ENCODE measurements at places on chromosomes 3 and 15. TPM values are rescaled to one million over a fixed set of nuclear protein-coding genes. Genes with fewer than 3 reads are reported as not detected.

GRCh38 chr15:68427963-68428362 is 4.0 kb downstream of the ITGA11 start:
- no peak overlapping the region for H3K27ac ChIP-seq
- no peaks in the 10 kb centered on the region for H3K36me3 ChIP-seq
- H3K27me3 ChIP-seq: peaks cover 39% of the 10 kb centered on the region
- no peak for DNase-seq
- H3K4me3 ChIP-seq: no peak overlapping the region

GRCh38 chr15:71329497-71330260 is 214.4 kb downstream of the THSD4 start:
- H3K36me3 ChIP-seq: no peaks in the 10 kb centered on the region
- DNase-seq: no peak
- H3K4me3 ChIP-seq: no peak overlapping the region
- no peak overlapping the region for H3K27ac ChIP-seq
- H3K27me3 ChIP-seq: peaks cover 2% of the 10 kb centered on the region

DNA sequence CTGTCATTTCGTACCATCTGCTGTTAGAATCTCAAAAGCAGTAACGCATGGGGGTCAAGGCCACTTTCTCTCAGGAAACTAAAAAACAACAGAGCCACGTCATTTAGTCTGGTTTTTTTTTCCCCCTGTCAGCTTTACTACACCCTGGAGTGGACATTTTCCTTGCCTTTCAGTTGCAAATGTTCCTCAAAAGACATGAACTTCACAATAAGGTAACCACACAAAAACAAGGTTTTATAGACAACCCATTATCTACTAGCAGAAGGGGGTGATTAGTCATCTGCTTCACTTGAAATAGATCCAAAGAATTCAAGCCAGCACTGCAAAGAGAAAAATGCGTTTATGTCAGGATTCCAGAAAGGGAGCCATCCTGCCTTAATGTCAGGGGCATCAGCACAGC is 171.8 kb upstream of the CDIN1 start:
- DNase-seq: no peak
- H3K4me1 ChIP-seq: no peaks in the 10 kb centered on the region
- no peaks in the 10 kb centered on the region for H3K27me3 ChIP-seq
- H3K36me3 ChIP-seq: no peaks in the 10 kb centered on the region

DNA sequence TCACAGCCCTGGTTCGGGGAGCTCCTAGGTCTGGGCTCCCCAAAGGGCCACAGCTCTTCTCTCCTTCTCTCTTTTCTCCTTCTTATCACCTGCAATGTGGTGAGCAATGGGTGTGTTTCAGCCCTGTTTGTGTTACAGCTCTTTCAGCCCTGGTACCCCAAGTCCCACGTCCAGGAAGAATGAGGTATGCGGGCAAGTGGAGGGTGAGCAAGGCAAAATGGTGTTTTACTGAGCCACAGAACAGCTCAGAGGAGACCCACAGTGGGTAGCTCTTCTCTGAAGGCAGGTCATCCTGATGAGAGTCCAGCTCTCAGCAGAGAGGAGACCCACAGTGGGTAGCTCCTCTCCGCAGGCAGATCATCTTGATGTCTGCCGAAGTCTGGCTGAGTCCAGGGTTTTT is 86.8 kb downstream of the BFSP2 start:
- no peak overlapping the region for H3K4me3 ChIP-seq
- no peak overlapping the region for H3K27ac ChIP-seq
- DNase-seq: no peak
- peaks cover 2% of the 10 kb centered on the region for H3K36me3 ChIP-seq

DNA sequence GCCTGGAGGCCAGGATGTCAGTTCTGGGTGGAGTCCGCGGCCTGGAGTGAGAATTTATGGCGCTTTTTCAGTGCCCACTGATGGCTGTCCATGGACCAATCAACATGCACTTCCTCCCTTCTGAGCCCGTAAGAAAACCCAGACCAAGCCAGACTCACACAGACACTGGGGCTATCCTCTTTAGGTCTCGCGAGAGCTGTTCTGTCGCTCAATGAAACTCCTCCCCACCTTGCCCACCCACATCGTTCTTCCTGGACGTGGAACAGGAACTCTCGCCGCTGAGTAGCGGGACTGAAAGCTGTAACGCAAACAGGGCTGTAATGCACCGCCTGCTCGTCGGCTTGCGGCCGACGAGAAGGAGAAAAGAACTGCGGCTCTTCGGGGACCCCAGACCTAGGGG is 833.0 kb upstream of the CADM2 start:
- DNase-seq: no peak
- no peaks in the 10 kb centered on the region for H3K4me1 ChIP-seq
- no peak overlapping the region for H3K27ac ChIP-seq
- no peaks in the 10 kb centered on the region for H3K36me3 ChIP-seq
- no peaks in the 10 kb centered on the region for H3K27me3 ChIP-seq
- H3K4me3 ChIP-seq: no peak overlapping the region

- DNase-seq: no peak
- H3K4me3 ChIP-seq: no peak overlapping the region
- no peaks in the 10 kb centered on the region for H3K4me1 ChIP-seq
- H3K27me3 ChIP-seq: peaks cover 8% of the 10 kb centered on the region
Observed at GRCh38 chr15:56587686-56588085, 122.7 kb upstream of the MNS1 start.

DNA sequence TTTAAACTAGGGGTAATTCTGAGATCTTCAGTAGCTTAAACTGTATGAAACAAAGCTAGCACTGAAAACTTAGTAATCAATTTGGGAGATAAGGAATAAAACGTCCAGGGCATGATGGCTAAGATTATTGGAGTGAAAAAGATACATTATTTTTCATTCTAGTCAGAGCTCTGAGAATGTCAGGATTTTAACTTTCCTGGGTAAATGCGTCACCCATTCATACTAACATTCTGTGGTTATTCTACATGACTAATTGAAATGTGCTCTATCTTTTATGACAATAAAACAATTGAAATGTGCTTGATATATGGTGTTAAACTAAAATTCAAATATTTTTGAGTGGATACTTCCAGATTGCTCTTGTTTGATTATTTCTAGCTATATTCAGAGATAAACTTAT is 626.0 kb downstream of the EDEM1 start:
- H3K27ac ChIP-seq: no peak overlapping the region
- no peak for DNase-seq
- no peak overlapping the region for H3K4me3 ChIP-seq
- no peaks in the 10 kb centered on the region for H3K4me1 ChIP-seq
- H3K27me3 ChIP-seq: no peaks in the 10 kb centered on the region
- no peaks in the 10 kb centered on the region for H3K36me3 ChIP-seq

DNA sequence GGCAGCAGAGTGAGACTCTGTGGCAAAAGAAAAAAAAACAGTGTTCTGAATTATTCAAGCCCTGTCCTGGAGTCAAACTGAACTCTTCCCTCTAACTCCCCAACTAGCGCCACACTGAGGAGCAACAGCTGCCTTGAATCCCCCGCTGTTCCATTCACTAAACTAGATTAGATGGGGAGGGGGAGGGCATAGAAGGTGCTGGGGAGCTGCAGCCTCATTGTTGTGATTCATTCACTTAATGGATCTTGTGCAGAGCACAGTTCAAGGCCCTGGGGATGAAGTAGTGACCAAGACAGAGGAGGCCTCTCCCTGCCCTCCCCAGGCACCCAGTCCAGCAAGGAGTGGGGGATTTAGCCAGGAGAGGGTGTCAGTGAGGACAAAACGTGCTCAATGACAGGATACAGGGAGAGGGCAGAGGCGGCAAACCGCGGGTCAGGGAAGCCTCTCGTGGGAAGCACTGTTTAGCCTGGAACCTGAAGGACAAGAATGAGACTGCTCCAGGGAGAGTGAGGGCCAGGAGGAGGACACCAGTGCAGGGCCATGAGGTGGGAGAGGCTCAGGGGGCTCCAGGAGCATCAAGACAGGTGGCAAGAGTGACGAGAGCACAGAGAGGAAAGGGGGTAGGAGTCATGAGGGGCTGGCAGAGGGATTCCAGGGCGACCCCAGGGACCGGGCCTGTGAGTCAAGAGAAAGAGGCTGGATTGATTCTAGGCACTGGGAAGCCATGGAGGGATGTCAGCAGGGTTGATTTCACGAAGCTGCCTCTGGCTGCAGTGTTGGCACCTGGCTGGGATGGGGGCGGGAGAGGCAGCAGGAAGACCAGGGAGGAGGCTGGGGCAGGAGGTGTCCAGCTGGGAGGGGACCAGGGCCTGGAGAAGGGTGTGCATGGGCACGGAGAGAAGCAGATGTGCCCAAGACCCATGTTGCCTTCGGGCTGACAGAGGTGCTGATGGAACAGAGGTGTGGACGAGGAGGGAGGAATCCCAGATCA is 31.4 kb downstream of the ALS2CL start:
- H3K36me3 ChIP-seq: no peaks in the 10 kb centered on the region
- no peaks in the 10 kb centered on the region for H3K27me3 ChIP-seq
- H3K4me1 ChIP-seq: no peaks in the 10 kb centered on the region
- DNase-seq: no peak
- peak overlapping the region; percentile 7 for H3K27ac ChIP-seq
- no peak overlapping the region for H3K4me3 ChIP-seq

DNA sequence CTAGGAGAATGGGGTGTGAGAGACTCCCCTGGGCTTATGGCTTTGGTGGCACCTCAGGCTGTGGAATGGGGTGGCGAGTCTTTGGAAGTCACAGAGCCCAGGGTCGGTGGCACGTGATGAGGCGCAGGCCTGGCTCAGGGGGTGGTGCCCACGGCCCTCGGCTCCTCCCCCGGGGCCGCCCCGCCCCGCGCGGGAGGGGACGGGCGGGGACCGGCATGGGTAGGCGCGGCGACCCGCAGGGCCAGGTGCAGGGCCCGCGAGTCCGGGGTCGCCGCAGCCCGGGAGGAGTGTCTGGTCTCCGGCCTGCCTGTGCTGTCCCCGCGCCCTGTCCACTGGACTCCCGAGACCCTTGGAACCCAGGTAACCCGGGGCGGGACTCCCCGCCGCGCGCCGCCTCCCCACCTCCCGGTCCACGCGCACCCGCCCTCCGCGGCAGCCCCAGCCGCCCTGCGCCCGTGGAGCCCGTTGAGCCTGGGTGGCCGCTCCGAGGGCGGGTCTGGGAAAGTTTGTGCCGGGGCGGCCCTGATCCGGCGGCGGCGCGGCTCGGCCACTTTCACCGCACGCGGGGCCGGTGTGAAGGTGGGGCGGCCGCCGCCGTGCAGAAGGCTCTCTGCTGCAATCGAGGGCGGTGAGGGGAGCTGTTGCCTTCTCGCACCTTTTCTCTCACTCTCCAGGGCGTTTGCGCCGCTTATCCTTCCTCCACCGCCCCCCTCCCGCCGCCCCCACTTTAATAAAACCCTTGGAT is at the start of gene PAQR5:
Gene PAQR5 (plus strand): TSS at position 216 of the 745 bp plus-strand sequence. CDS start 61,169 bp downstream, outside the sequence.
- H3K4me3 ChIP-seq: no peak within 1 kb of the TSS
- no peaks in the 10 kb centered on the region for H3K36me3 ChIP-seq
- H3K4me1 ChIP-seq: no peaks in the 10 kb centered on the region
- DNase-seq: no peak
- H3K27me3 ChIP-seq: peaks cover 42% of the 10 kb centered on the region

- no peak overlapping the region for H3K27ac ChIP-seq
- H3K4me3 ChIP-seq: no peak overlapping the region
- peaks cover 12% of the 10 kb centered on the region for H3K27me3 ChIP-seq
- no peak for DNase-seq
Observed at GRCh38 chr3:169362301-169362700, 301.2 kb downstream of the MECOM start.

DNA sequence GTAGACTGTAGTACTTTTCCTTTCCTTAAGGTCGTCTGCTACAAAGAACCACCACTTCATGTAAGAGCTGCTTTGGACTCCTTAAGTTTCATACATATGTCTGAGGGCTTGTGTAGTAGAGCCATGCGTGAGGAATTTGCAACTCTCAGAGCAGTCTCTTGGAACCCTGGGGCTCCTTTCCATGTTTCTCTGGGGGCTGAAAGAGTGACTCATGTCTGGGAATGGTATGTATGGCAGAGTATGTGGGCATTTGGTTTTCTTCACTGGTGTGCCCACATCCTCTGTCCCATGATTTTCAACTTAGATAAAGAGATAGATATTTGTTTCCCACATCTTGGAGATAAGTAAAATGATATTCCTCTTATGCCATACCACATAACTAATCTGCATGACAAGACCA is 20.6 kb upstream of the RBM5 start:
- H3K27me3 ChIP-seq: no peaks in the 10 kb centered on the region
- H3K36me3 ChIP-seq: peaks cover 43% of the 10 kb centered on the region
- no peak overlapping the region for H3K27ac ChIP-seq
- DNase-seq: no peak
- no peaks in the 10 kb centered on the region for H3K4me1 ChIP-seq

GRCh38 chr3:167861649-167862048 is 126.1 kb downstream of the SERPINI1 start:
- no peak for DNase-seq
- no peak overlapping the region for H3K4me3 ChIP-seq
- no peaks in the 10 kb centered on the region for H3K36me3 ChIP-seq
- H3K4me1 ChIP-seq: peaks cover 6% of the 10 kb centered on the region
- no peak overlapping the region for H3K27ac ChIP-seq
- no peaks in the 10 kb centered on the region for H3K27me3 ChIP-seq

- no peak overlapping the region for H3K27ac ChIP-seq
- no peaks in the 10 kb centered on the region for H3K4me1 ChIP-seq
- H3K27me3 ChIP-seq: no peaks in the 10 kb centered on the region
- no peaks in the 10 kb centered on the region for H3K36me3 ChIP-seq
- no peak overlapping the region for H3K4me3 ChIP-seq
- DNase-seq: no peak
Observed at GRCh38 chr3:3627114-3627513, 172.1 kb upstream of the LRRN1 start.

DNA sequence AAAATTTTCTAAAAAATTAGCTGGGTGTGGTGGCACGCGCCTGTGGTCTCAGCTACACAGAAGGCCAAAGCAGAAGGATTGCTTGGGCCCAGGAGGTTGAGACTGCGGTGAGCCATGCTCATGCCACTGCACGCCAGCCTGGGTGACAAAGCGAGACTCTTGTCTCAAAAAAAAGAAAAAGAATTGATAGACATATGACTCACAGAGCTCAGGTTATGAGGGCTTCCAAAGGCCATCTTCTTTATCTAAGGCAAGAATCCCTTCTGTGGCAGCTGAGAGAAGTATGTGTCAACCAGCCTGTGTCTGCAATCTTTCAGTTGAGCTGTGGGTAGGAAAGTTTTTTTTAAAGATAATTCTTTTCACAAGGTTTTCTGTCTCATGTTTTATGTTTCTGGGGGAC is 53.9 kb downstream of the MRPS25 start:
- H3K27me3 ChIP-seq: no peaks in the 10 kb centered on the region
- H3K4me3 ChIP-seq: no peak overlapping the region
- no peaks in the 10 kb centered on the region for H3K4me1 ChIP-seq
- peaks cover 34% of the 10 kb centered on the region for H3K36me3 ChIP-seq
- no peak for DNase-seq

DNA sequence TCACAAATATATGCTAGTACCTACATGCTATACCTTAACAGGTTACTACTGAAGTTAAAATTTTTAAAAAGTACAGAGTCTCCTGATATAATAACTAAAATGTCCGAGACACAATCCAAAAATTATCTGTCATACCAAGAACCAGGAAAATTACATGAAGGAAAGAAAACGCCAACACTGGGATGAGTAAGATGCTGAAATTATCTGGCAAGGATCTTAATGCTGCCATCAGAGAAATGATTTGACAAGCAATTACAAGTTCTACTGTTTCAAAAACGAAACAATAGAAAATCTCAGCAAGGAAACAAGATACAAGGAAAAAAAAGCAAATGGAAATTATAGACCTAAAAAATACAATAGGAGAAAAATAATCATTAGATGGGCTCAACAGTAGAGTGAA is 92.5 kb downstream of the UBE3A start:
- H3K4me3 ChIP-seq: no peak overlapping the region
- peaks cover 62% of the 10 kb centered on the region for H3K36me3 ChIP-seq
- no peaks in the 10 kb centered on the region for H3K4me1 ChIP-seq
- no peak for DNase-seq
- H3K27ac ChIP-seq: no peak overlapping the region

Gene NAALADL2
- total RNA-seq: not detected

Gene SNTN
- total RNA-seq: not detected

Gene CNTN4
- not detected for total RNA-seq

Gene THBS1
- total RNA-seq: 3.2 TPM

Gene CAMK2N2
- 0.52 TPM for total RNA-seq

Gene UCN2
- not detected for total RNA-seq

Measured in activated T-helper 1 cell treated with anti-CD3 and anti-CD28 coated beads, Interleukin-12 subunit alpha, Interleukin-12 subunit beta, Interleukin-2, Interleukin-4 antibody, amounts not matched to agents 30 ng/mL and 10 ng/mL and 1 ng/mL, durations not matched to agents 14 hours and 24 hours and 36 hours (primary cell).